Stimulated activated memory B cell treated with anti-CD40 and anti-IgM and Interleukin-4, amounts not matched to agents 10 μg/mL and 1 μg/mL and 100 μg/mL, for 72 hours (primary cell): ENCODE measurements at places on chromosomes 11 and 22.

- no peak for ATAC-seq
These were observed 3.3 kb downstream of the NTM start for GRCh38 chr11:131373756-131374155.

- no peak for ATAC-seq
These were observed 497.5 kb downstream of the TBC1D22A start for GRCh38 chr22:47259990-47260389.

- no peak for ATAC-seq
These were observed 25.6 kb upstream of the SORL1-AS1 start for GRCh38 chr11:121478226-121478894.

GRCh38 chr11:19244084-19244483 lies 3.3 kb upstream of the E2F8 start:
- no peak for ATAC-seq

DNA sequence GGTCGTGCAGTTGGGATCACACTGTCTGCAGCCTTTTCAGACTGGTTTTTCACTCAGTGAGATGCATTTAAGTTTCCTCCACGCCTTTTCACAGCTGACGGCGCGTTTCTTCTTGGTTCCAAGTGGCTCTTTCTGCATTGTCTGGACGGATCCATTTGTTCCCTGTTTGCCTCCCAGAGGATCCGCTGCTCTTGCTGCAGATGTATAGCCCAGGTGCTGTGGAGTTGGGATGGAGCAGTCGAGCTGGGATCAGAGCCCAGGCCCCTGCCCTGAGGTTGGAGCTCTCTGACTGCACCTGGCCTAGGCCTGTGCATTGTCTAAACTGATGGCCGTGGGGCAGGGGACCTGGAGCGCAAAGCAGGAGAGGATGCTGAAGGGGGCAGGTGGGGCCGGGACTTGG lies 51.6 kb downstream of the PARVB start:
- ATAC-seq: no peak

- no peak for ATAC-seq
These were observed 27.5 kb downstream of the CLPB start for GRCh38 chr11:72406540-72407527.

DNA sequence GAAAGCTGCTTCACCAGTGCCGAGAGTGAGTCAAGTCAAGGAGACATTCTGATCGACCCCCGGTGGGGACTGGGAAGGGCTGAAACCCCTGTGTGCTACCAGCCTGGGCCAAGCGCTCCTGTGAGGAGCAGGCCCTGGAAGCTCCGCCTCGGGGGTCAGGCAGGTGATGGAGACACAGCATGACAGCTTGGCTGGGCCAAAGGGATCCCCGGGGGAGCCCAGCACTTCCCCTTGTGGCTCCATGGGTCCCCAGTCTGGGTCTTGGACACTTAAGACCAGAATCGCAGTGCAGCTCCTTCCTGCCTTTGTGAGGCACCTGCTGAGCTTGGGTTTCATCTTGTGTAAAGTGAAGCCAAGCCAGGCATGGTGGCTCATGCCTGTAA lies 89.2 kb downstream of the MORC2 start:
- ATAC-seq: no peak

DNA sequence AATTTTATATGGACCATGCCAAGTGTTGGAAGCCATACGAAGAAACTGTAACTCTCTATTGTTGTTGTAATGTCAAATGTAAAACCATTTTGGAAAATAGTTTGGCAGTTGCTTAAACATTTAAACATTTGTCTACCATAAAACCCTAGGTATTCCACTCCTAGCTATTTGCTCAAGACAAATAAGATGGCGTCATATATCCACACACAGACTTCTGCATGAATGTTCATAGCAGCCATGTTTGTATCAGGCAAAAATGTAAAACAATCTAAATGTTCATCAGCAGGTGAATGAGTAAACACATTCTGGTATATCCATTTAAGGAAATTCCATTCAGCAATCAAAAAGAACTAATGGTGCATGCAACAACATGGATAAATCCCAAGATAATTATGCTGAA lies 27.9 kb downstream of the OR9I1 start:
- ATAC-seq: no peak

- ATAC-seq: peak; percentile 49
These were observed 18.7 kb downstream of the H19 start for GRCh38 chr11:1978720-1979473.

GRCh38 chr11:133075351-133075750 lies 456.9 kb downstream of the OPCML start:
- ATAC-seq: no peak

- no peak for ATAC-seq
These were observed 26.4 kb upstream of the PPFIA1 start for GRCh38 chr11:70243912-70244652.

DNA sequence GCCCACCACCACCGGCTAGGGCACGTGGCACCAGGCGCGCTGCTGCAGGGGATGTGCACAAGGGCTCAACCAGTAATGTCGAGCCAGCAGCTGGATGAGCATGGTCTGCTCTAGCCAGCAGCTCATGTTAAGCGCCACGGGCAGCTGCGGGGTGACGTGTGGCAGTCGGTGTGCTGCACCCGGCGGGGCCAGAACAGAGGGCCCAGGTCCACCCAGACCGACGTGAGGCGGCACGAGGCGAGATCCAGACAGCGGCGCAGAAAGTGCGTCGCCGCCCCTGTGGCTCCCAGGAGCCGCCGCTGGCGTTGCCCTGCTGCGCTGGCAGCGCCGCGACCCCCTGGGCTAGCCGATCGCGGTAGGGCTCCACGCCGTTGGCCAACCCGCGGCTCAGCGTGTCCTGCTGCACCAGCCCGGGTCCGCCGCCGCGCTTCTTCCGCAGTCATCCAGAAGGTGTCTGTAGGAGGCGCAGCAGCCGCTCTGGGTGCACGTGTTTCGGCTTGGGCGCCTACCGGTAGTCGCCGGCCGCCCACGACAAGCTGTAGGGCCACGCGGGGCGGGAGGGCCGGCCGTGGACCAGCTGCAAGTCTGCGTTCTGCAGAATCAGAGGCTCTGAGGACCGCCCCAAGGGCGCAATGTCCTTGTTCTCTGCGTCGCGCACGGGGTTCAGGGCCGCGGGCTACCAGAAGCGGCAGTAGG lies 4.6 kb upstream of the GALR3 start:
- peak; percentile 78 for ATAC-seq

DNA sequence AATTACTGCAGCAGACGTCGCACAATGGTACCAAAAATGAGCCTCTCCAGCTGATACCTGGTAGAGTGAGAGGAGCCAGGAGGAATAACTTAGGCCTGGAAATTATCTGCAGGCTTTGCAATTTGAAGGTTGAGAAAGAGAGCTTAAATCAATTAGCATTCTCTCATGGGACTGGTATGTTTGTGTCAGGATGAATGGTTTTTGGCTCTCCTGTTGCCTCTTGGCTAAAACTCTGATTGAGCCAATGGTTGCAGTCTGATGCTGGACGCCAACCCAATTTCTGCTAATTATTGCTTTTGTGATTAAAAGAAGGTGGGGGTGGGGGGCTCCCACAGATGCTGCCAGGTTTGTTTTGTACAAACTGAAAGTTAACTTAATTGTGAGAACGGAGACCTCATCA lies 12.5 kb upstream of the NELL1 start:
- no peak for ATAC-seq

DNA sequence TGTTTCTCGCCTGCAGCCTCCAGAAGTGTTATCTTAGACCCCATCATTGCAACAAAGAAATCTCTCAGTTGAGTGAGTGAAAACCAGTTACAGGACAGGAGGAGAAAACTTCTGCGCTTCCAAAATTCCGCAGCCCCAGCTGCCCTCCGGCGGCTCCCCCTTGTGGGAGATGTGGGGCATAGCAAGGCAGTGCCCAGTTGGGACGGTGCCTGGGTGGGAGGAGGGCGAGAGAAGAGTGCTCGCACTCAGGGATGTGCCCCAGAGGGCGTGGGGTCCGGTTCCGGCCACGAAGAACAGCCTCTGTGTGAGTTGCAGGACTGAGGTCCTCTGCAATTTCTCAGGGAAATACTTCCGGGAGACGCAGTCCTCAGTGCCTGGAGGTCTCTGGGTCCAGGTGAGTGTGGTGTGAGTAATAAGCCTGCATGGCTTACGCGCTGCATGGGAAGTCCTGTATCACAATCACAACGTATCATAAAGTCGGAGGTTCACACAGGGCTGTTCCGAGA lies 87.0 kb upstream of the BLID start:
- ATAC-seq: peak; percentile 76

DNA sequence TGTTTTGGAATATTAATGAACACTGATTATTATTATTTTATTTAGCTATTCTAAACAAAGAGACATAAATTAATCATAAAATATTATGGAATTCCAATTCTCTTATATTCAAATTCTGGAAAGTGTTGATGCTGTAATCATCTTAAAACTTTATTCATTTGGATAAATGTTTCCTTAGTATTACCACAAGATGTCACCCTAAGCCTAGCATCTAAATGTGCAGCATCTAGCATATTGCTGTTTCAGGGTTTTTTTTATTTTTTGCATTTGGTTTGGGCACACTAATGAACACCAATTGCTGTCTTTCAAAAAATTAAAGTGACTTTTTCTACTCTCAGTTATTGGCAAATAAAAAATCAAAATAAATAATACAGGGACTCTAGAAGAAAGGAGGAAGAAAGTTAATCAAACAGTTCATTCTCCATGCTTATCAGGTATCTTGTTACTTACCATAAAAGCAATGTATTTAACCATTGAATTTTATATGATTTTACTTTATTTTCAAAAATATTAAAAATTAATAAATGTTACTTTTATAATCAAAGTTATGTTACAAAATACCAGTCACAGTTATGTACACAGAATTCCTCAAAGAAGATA lies 31.8 kb downstream of the DLG2 start:
- ATAC-seq: no peak

DNA sequence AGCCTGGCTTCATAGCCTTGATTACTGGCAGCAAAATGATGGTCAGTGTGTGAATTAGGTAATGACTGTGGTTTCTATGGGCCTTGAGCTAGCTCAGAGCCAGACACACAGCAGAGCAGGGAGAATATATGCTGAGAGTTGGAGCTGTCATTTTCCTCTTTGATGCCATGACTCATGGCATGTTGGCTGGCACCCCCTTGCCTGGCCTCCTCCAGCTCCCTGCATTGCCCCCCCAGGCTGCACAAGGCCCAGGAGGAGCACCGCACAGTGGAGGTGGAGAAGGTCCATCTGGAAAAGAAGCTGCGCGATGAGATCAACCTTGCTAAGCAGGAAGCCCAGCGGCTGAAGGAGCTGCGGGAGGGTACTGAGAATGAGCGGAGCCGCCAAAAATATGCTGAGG lies 20.3 kb upstream of the RRM1 start:
- no peak for ATAC-seq

- no peak for ATAC-seq
These were observed 9.2 kb downstream of the FBLN1 start for GRCh38 chr22:45511847-45512261.

- peak; percentile 63 for ATAC-seq
These were observed 12.1 kb upstream of the FCHSD2 start for GRCh38 chr11:73154178-73154577.

DNA sequence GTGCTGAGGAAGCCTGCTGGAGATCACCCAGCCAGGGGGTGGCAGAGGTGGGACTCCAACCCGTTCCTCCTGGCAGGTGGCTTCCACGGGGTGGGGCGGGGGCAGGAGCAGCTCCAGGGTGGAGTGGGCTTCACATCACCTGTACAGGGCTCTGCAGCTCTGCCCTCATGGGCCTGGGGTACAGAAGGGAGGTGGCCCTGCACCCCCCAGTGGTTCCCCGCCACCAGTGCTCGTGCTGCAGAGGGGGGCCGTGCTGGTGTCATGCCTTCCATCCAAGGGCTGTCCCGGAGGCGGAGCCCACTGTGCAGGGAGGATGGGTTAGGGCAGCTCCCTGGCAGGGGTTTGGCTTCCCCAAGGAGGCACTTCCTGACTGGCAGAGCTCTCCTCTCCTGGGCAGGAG lies 76.4 kb upstream of the SHISAL1 start:
- no peak for ATAC-seq

- no peak for ATAC-seq
These were observed 59.6 kb downstream of the ST3GAL4 start for GRCh38 chr11:126415128-126415527.

DNA sequence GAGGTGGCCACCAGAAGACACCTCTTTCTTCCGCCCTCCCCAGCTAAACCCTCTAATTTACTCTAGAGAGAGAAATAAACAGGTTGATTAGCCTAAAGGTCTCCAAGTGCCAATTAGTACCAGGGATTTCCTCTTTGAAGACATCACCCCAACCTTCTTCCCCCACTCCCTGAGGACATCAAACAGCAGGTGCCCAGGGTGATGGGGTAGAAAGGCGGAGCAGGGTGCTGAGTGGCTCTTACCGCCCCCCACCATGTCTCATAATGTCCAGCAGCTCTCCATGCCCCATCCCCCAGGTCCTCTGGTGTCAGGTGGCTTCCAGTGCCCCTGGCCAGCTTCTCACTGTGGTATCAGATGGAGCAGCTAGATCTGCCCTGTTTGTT lies 5.3 kb upstream of the GNAZ start:
- no peak for ATAC-seq

DNA sequence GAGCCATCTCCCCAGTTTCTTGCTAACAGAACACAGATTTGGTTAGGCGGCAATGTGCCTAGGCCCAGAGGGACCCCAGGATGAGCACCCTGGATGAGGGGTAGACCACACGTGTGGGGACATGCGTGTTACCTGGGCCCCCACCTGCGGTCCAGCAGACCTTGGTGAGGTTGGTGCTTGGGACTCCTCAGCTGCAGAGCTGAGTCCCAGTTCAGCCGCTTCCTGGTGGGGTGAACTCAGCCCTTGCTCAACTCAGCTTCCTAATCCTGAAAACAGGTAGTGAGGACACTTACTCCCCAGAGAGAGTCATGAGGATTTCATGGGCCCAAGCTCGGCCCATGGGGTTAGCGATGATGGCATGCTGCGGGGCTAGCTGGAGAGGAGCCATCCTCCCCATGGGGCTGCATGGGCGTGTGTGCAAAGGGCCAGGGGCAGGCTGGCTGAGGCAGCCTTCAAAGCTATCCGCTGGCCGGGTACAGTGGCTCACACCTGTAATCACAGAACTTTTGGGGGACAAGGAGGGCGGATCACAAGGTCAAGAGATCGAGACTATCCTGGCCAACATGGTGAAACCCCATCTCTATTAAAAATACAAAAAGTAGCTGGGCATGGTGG lies 46.9 kb upstream of the SHISAL1 start:
- ATAC-seq: no peak

DNA sequence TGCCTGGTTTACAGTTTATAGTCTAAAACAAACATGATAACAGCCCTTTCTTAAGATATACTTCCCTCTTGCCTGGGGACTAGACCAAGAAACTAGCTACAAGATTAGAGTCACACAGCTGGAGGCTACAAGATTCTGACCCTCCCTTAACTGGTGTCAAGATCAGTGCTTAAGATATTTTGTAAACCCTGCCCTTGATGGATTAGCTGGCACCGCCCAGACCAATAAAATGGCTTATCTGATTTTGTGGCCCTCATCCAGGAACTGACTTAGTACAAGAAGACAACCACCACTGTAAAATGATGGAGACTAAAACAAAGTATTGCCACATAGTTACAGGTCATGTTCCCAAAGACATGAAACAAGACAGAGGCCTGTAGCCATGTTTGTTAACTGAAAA lies 53.4 kb downstream of the FAM181B start:
- no peak for ATAC-seq
